ENCODE measurements at places on chromosomes 6 and 20.

DNA sequence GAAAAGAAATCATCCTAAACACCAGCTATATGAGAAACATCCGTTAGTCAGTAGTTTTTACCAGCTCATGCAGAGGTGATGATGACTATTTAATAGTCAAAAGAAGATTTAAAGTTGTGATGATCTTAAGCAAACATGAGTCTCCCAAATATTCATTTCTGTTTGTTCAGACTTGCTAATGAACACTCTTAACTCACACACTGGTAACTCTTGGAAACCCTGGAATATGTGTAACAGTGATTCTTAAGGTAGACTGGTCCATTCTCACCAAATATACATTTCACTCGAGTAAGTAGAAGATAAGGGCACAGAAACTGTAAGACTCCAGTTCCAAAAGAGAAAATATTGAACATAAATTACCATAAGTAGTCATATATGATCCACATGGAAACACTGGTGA, 29.1 kb downstream of the RSPO3 start:
- no peak for DNase-seq

DNA sequence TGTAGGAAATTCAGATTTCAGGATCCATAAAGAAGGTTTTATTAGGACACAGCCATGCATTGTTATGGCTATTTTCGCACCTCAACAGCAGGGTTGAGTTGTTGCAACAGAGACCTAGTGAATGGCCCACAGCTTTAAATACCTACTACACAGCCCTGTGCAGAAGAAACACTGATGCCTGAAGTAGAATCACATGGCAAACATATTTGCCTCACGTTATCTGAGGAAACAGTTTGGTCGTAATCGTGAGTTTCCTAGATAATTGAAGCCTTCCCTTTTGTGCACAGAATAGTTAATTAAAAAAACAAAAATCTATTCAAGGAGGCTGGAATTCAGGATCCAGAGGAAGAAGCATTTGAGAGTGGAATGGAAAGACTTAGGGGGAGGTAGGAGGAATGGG, 55.1 kb downstream of the GCNT2 start:
- no peak for DNase-seq

GRCh38 chr6:148983966-148984365, 237.1 kb downstream of the UST start:
- DNase-seq, result no peak

DNA sequence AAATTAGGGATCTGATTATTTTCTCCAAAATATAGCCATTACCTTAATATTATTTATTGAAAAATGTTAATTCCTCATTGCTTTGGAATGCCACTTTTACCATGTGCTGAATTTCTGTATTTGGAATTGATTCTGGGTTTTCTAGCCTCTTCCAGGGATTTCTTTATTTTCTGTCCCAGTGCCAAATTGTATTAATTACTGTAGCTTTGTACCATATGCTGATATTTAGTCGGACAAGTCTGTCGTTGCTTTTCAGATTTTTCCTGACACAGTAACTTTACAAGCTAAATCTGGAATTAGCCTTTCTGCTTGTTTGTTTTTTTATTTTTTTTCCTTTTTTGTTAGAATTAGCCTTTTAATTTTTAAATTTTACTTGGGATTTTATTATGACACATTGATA, 10.9 kb upstream of the TMEM14B start:
- no peak for DNase-seq

- DNase-seq, result no peak
These were observed 44.2 kb downstream of the MOXD1 start for GRCh38 chr6:132357120-132357519.

DNA sequence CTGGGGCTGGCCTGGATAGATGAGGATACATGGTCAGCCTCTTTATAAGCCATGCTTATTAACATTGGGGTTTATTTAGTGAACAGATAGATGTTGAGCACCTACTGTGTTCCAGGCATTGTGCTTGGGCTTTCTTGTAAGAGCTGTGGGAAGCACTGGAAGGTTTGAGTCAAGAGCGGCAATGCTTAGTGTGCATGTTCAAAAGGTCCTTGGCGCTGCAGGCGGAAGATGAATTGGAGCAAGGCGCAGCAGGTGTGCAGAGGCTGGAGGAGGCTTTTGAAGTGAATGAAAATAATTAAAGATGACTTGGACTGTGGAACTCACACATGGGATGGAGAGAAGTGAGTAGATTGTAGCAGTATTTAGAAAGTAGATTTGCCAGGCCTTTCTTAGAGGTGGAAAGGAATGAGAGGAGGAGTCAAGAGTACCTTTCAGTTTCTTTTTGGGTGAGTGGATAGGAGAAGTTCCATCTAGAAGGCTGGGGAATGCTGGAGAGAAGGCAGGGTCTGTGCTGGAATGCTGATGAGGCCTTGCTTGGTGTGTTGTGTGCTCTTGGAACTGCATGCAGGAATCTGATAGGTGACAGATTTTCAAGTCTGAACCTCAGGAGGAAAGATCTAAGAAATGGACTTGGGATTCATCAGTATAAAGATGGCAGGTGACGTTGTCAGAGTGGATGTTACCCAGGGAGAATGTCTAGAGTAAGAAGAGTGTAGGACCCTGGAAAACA, 26.4 kb downstream of the SNX9 start:
- no peak for DNase-seq

DNA sequence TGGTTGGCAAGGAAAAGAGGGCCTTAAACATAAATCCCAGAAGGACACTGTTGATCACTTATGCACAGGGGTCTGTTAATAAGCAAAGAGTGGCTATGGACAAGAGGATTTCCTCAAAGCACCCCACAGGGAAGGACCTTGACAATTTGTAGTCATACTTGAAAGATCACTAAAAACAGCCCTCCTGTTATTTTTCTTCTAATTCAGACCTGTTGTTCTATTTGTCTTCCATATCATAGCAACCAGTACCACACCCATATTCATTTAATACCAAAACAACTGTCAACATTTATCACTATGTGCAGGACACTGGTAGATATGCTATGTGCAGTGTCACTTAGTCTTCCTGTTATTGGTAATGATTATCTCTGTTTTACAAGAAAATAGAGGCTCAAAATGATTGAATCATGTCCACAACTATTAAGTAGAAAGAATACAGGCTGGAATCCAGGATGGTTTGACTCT, 3.2 kb upstream of the DYNLRB1 start:
- no peak for DNase-seq

GRCh38 chr6:138088326-138088762, 18.9 kb downstream of the PERP start:
- no peak for DNase-seq

- no peak for DNase-seq
These were observed 2.2 kb downstream of the ADGRF4 start for GRCh38 chr6:47700596-47700995.

GRCh38 chr20:44981736-44982406, 15.6 kb downstream of the STK4 start:
- no peak for DNase-seq
